ENCODE measurements at places on chromosomes 16 and 17. TPM values are rescaled to one million over a fixed set of nuclear protein-coding genes. Genes with fewer than 3 reads are reported as not detected.
A peak's percentile ranks its signal among the peaks of the same experiment; 100 is the strongest.

DNA sequence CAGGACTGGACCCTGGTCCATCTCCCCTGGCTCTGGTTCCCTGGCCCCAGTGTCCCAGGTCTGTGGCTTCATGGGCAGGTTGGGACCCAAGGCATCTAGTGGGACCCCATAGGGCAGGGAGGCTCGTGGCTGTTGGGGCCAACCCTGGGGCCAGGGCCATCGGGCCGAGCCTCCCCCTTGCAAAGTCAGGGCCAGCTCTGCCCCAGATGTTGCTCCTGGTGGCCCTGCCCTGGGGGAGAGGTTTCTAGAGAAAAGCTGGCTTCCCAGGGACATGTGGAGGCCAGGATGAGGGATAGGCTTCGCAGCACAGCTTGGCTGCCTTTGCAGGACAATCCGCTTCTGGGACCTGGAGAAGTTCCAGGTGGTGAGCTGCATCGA is 16.6 kb downstream of the KATNB1 start:
- H3K27me3 ChIP-seq = no peaks in the 10 kb centered on the region
- H3K36me3 ChIP-seq = peaks cover 97% of the 10 kb centered on the region
- DNase-seq = no peak
- no peak overlapping the region for H3K4me3 ChIP-seq
- no peak overlapping the region for H3K27ac ChIP-seq
- no peaks in the 10 kb centered on the region for H3K4me1 ChIP-seq

GRCh38 chr16:70482624-70483023 is 28.2 kb downstream of the FCSK start:
- peaks cover 83% of the 10 kb centered on the region for H3K36me3 ChIP-seq
- H3K4me3 ChIP-seq = no peak overlapping the region
- DNase-seq = no peak

CHRNB1 gene
- 19.1 TPM for total RNA-seq

DNA sequence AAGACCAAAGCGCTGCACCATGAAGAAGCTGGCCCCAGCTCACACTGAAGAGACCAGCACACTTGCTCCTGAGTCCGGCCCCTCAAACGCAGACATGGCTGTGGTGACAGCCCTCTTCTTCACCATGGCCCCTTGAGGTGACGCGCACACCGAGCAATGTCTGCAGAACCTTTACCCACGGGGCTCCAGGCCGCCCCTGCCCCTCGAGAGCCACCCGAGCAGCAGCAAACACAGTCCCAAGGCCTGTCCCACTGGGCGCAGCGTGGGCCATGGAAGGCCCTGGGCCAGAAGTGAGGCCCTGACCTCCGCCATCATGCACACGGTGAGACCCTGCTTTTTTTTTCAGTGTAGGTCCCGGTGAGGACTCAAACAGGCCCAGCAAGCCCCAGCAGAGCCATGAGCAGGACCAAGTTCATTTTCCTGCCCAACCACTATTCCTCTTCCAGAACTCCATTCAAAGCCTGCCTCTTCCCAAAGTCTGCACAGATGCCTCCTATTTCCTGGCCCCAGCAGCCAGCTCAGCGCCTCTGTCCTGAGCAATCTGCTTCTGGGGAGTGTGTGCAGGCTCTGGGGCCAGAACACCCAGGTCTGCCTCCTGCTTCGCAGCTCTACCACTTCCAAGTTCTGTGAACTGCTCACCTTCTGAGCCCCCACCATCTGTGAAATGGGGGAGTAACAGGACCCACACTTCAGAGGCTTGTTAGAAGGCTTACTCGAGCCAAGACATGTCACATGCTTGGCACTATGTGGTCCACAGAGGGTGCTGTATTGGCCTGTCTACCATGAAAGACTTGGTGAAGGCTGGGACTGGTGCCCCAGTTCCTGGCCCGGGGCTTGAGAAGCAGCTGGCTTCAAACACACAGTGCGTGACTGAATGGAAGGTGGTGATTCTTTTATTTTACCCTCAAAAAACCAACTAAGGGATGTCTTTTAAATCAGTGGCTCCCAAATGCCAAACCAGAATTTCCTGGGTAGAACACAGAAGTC is 35.7 kb upstream of the GSG1L start:
- H3K36me3 ChIP-seq = peaks cover 90% of the 10 kb centered on the region
- no peak overlapping the region for H3K27ac ChIP-seq
- H3K4me1 ChIP-seq = no peaks in the 10 kb centered on the region
- no peak for DNase-seq

DNA sequence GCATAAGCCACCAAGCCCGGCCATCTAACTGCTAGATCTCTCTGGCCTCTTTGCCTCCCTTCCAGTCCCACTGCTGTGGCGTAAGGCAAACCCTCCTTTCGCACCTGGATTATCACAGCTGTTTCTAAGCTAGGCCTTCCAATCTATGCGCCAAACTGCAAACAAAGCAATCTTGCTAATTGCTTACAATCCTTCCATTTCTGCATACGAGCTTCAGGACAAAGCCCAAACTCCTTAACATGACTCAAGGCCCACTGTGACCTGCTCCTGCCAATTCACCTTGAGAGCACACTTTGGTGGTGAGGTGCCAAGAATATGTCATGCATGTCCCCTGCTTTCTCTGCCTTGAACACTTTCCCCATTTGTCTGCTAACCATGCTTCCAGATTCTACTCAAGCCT is 6.0 kb upstream of the ARL5C start:
- no peak for DNase-seq
- H3K4me3 ChIP-seq = no peak overlapping the region
- H3K27me3 ChIP-seq = peaks cover 8% of the 10 kb centered on the region

DNA sequence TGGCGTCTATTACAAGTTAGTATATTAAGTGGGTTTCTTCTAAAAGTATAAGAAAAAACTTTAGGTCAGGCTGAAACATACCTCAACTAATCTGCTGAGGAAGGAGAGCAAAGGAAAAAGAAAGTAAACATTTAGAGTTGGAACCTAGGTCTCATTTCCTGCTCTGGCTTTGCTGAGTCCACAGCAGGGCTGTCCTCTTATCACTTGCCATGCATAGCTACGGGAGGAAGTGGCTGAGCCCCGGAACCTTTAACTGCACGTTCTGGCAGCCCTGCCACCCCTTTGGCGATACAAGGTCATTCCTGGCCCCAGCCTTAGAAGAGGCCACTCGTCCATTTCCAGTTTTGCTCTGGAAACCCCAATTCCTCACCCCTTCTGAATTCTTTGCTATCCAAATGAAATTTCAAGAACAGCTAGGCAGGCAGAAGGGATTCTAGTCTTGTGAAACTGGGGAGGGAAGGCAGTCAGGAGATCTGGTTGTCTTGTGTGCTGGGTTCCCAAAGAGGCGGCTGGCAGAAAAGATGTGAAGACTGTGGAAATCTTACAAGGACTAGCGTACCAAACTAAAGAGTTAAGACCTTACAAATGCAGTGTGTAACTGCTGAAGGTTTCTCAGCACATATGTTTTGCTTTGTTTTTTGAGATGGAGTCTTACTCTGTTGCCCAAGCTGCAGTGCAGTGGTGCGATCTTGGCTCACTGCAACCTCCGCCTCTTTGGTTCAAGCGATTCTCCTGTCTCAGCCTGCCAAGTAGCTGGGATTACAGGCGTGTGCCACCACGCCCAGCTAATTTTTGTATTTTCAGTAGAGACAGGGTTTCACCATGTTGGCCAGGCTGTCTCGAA is 19.1 kb downstream of the WIPI1 start:
- no peak for DNase-seq
- H3K27ac ChIP-seq = peak overlapping the region; percentile 3
- H3K27me3 ChIP-seq = no peaks in the 10 kb centered on the region
- H3K4me1 ChIP-seq = peaks cover 12% of the 10 kb centered on the region

FOXF1 gene
- total RNA-seq = 0.66 TPM

- no peak for DNase-seq
- no peak overlapping the region for H3K27ac ChIP-seq
- H3K4me1 ChIP-seq = peaks cover 15% of the 10 kb centered on the region
- H3K4me3 ChIP-seq = no peak overlapping the region
- no peaks in the 10 kb centered on the region for H3K36me3 ChIP-seq
- no peaks in the 10 kb centered on the region for H3K27me3 ChIP-seq
Observed at GRCh38 chr16:22091721-22092120, 620 bp upstream of the VWA3A start.

FN3K gene
- total RNA-seq = 25.8 TPM

CCL17 gene
- total RNA-seq = not detected

DNA sequence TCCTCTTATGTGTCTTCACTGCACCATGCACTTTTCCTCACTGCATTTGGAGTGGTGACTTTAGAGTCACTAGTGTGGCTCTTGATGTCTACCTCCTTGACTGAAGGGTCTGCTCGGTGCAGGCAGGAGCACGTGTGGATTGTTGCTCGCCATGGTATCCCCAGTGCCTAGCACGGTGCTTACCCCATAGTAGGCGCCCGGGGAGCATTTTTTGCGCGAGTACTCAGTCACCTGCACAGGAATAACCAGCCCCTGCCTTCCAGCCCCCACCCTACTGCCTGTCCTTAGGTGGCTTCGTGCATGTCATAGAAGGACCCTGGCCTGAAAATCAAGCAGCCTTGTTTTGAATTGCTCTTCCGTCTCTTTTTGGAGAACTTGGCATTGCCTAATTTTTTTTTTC is 31.3 kb downstream of the CDRT15 start:
- H3K4me1 ChIP-seq = no peaks in the 10 kb centered on the region
- H3K27ac ChIP-seq = no peak overlapping the region
- no peak for DNase-seq
- H3K27me3 ChIP-seq = no peaks in the 10 kb centered on the region
- H3K36me3 ChIP-seq = peaks cover 16% of the 10 kb centered on the region
- H3K4me3 ChIP-seq = no peak overlapping the region

GRCh38 chr16:76287466-76287865 is 10.3 kb downstream of the CNTNAP4 start:
- no peak for DNase-seq
- no peak overlapping the region for H3K4me3 ChIP-seq
- H3K4me1 ChIP-seq = no peaks in the 10 kb centered on the region
- H3K27me3 ChIP-seq = no peaks in the 10 kb centered on the region

GRCh38 chr17:6435968-6436367 is 1.0 kb upstream of the AIPL1 start:
- peak; percentile 82 for DNase-seq
- peaks cover 14% of the 10 kb centered on the region for H3K4me1 ChIP-seq
- H3K27me3 ChIP-seq = no peaks in the 10 kb centered on the region
- H3K4me3 ChIP-seq = no peak overlapping the region

DNA sequence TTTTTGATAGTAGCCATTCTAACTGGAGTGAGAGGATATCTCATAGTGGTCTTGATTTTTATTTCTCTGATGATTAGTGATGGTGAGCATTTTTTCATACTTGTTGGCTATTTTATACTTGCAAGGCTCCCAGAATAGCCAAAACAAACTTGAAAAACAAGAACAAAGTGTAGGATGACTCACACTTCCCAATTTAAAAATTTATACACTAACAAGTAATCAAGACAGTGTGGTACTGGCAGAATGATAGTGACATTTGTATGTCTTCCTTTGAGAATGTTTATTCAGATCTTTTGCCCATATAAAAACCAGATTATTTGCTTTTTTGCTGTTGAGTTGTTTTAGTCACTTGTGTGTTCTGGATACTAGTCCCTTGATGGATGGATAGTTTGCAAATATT is 17.8 kb downstream of the SPECC1 start:
- no peaks in the 10 kb centered on the region for H3K4me1 ChIP-seq
- H3K27me3 ChIP-seq = no peaks in the 10 kb centered on the region
- no peak overlapping the region for H3K27ac ChIP-seq
- DNase-seq = no peak

- no peak overlapping the region for H3K27ac ChIP-seq
- H3K4me1 ChIP-seq = peaks cover 30% of the 10 kb centered on the region
- H3K27me3 ChIP-seq = no peaks in the 10 kb centered on the region
- no peaks in the 10 kb centered on the region for H3K36me3 ChIP-seq
Observed at GRCh38 chr17:40251576-40251975, 32.5 kb downstream of the WIPF2 start.

Measured in spinal cord (tissue), 10 donors.